Stromal cell of bone marrow (primary cell): ENCODE measurements at places on chromosomes 4 and X.

GRCh38 chr4:158186815-158187214 lies 14.0 kb upstream of the GASK1B start:
- no peak for DNase-seq

DNA sequence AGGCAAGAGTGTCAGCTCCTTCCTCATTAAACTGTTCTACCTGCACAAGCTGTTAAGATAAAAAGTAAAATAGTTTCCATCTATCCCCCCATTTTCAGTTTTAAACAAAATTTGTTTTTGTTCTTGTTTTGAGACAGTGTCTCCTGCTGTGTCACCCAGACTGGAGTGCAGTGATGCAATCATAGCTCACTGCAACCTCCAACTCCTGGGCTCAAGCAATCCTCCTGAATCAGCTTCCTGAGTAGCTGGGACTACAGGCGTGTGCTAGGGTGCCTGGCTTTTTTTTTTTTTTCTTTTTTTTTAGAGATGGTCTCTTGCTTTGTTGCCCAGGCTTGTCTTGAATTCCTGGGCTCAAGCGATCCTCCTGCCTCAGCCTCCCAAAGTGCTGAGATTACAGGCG lies 105.4 kb downstream of the HS6ST2 start:
- no peak for DNase-seq

DNA sequence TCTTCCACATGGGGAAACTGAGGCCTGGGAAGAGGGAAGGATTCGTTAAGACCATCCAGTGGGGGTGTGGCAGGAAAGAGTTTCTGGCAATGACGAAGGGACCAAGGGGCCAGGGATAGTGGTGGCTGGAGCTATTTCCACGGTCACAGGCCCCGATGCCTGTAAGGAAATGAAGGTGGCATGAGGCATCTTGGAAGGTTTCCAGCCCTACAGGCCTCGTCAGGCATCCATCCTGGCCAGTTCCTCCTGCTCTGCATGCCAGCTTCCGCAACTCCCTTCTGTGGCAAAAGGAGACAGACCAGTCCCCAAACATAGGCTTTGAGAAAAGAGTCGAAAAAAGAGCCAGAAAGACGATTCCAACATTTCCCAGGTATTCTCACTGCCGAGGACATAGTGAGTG lies 9.2 kb upstream of the C4orf50 start:
- DNase-seq = no peak

DNA sequence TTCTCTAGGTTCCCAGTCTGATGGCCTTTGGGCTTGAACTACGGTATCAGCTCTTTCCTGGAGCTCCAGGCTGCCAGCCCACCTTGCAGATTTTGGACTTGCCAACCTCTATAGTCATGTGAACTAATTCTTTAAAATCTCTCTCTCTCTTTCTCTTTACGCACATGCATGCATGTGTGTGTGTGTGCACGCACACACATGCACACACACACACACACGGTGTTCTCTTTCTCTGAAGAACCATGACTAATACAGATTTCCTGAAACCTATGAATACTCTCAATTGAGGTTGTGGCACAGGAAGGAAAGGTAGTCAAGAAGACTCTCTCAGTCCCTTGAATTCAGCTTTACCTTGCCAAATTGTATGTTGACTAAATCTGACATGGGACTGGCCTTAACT lies 6.2 kb upstream of the ZCCHC13 start:
- DNase-seq = no peak

- DNase-seq = no peak
These were observed 99.9 kb upstream of the TENM3 start for GRCh38 chr4:182143086-182143821.

DNA sequence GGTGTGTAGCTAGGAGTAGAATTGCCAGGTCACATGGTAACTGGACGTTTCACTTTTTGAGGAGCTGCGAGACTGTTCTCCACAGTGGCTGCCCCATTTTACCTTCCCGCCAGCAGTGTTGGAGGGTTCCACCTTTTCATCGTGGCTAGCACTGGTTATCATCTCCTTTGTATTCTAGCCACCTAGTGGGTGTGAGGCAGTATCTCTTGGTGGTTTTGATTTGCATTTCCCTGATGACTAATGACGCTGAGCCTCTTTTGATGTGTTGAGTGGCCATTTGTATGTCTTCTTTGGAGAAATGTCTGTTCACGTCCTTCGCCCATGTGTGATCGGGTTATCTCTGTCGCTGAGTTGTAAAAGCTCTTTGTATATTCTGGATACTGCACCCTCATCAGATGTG lies 10.6 kb downstream of the ABCD1 start:
- no peak for DNase-seq

- no peak for DNase-seq
These were observed 12.7 kb downstream of the TKTL1 start for GRCh38 chrX:154308108-154308946.

DNA sequence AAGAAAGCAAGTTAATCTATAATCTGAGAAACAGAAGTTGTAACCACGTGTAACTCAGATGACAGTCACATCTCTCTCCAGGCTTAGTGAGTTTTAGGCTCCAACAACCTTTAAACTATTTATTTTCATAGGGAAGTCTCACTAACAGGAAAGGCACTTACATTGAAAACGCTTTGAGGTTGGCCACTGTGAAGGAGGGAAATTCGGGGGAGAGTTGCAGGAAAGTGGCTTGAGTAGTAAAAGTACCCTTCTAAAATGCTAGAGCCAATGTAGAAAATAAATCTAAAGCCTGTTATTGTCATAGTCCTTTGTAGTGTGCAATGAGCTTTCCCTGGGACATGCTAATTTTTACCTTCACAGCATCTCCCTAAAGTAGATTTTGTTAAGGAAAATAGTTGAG lies 995 bp upstream of the NFXL1 start:
- DNase-seq = no peak

DNA sequence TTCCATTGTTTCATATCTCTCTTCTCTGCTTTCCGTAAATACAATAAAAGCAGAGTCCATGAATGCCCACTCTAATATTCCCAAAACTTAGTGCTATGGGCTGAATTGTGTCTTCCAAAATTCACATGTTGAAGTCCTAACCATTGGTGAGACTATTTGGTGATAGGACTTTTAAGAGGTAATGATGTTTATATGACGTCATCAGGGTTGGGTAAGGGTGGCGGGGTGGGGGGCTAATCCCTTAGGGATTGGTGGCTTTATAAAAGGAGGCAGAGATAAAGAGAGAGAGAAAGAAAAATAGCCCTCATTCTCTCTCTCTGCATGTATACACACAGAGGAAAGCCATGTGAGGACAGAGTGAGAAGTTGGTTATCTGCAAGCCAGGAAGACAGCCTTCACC lies 722.2 kb downstream of the DMD start:
- no peak for DNase-seq

DNA sequence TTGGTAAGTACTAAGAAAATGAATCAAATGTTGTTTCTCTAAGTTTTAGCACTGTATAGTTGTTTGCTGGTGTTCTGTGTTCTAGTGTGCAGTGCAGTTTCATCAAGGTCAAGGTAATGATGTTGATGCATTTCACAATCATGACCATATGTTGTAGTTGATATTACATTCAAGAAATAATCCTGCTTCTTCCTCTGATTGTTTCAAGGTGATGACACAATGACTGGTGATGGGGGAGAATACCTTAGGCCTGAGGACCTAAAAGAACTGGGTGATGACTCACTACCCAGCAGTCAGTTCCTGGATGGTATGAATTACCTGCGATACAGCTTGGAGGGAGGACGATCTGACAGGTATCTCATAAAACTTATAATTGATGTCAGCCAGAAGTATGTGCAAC lies 261.6 kb downstream of the ANK2 start:
- no peak for DNase-seq

GRCh38 chr4:54784161-54784671 lies 126.5 kb downstream of the KIT start:
- DNase-seq = peak; percentile 84

GRCh38 chr4:20418861-20419451 lies 167.3 kb downstream of the SLIT2 start:
- DNase-seq = peak; percentile 57

GRCh38 chrX:70089604-70090297 lies 27.5 kb downstream of the OTUD6A start:
- peak; percentile 48 for DNase-seq

DNA sequence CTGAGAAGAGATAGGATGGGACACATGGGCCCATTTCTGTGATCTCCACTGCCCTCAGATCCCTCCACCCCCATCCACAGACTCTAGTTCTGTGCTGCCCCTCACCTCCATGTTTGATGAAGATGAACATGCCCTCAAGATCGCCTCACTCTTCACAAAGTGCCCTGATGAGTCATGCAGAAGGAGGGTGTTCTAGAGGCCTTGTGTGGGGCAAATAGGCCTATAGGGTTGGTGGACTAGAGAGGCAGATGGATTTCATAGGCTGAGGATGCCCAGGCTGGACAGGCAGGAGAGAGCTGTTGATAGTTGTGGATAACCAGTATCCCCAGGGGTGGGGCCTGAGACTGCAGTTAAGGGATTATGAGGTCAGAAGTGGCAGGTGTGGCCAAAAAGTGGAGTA lies at the start of gene CXorf65:
CXorf65 (minus strand) TSS at position 314 of the 400 bp plus-strand sequence; CDS start at position 130, 184 bp downstream.
- no peak for DNase-seq

DNA sequence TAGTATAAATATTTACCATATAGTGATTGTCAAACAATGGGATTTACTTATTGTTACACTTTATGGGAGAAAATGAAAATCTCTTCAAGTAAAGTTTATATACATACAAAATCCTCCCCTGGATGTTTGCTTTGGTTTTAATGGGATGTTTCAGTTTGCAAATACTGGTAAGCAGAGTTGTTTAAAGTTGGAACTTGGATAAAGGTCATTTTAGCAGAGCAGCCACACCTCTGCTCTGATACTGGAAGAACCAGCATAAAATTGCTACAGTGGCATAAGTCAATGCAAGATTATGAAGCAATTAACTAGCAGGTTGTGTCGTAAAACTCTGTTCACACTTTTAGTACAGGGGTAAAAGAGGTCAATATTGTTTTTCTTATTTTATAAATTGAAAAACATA lies 101.2 kb downstream of the TRAPPC11 start:
- DNase-seq = no peak

DNA sequence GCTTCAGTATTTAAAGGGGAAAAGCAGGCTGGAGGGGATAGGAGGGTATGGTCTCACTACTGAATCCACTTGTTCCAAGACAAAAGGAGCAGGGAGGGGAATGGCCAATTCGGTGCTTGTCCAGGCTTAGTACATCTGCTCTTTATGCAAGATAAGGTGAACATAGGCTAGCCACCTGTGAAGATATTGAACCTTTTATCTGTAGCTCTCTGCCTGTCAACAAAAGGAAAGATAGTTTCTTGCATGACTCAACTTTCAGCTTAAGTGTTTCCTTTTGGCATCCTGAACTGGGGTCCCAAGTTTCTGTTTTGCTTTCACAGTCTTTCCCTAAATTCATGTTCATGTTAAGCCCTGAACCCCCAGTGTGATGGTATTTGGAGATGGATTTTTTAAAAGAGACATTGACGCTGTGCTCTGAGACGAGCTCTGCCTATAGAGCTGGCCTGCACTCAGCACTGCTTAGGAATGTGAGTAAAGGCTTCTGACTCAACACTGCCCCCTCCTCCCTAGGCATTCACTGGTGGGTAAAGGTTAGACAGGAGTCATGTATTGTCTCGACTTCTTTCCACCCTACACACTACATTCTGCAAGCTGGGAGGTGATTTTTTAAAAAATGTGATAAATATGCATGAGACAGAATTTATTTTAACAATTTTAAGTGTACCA lies 28.2 kb downstream of the FAM149A start:
- peak; percentile 0 for DNase-seq

DNA sequence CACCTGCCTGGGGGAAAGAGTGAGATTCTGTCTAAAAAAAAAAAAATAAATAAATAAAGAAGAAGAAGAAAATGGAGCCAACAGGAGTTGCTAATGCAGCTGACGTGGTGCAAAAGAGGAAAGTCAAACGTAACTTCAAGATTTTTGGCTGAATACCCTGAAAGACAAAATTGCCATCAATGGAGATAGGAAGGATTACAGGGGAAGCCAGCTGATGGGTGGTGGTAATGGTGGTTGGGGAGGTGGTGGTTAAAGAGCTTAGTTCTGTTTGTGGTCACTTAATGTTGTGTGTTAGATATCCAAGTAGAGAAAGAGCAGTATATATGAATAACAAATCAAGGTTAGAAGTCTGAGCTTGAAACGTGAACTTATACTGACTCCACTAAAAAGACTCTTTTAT lies 225.4 kb downstream of the ARHGAP24 start:
- no peak for DNase-seq

- peak; percentile 90 for DNase-seq
These were observed at the start of gene LRP2BP for GRCh38 chr4:185395238-185395955. LRP2BP (minus strand) TSS chr4:185395924; CDS start chr4:185378186, 17,738 bp downstream.

DNA sequence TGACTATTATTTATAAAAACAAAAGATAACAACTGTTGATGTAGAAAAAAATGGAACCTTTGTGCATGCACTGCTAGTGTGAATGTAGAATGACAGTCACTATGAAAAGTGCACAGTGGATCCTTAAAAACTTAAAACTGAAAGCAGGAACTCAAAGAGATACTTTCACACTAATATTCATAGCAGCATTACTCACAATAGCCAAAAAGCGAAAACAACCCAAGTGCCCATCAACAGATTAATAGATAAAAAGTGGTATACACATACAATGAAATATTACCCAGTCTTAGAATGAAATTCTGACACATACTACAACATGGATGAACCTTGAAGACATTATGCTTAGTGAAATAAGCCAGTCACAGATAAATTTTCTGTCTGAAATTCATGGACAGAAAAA lies 23.8 kb downstream of the CENPC start:
- no peak for DNase-seq

DNA sequence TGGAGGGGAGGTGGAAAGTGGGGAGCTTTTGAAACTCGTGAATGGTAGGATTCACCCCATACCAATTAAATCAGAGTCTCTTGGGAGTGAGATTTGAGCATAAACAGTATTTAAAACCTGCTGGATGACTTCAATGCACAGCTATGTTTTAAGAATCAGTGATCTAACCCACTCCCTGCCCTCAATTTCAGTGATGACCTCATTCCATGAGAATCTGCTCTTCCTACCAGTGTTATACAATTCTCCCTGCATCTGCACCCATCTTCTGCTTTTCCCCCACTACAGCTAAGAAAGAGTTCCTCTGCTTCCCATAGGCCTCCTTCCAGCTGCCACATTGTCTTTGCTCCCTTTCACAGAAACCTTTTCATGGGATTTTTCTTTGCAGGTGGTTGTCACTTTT lies 18.3 kb upstream of the H2AZ1 start:
- DNase-seq = no peak

DNA sequence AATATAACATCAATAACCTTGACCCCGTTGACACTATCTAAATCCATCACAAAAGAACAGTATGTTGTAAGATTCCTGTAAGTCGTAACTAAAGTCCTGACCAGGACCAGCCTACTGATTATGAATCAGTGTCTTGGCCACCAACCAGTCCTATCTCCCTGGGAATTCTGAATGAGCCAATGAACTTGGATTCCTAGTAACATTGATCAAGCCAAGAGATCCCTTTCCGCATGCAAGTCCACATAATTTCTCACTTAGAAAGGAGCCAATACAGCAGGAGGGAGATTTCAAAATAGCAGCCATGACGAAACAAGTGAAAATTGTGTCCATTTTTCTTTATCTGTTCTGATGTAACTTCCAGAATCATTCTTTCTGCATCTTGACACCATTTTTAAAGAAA lies 9.5 kb downstream of the XPNPEP2 start:
- peak; percentile 86 for DNase-seq
